COR-L47 (cell line): ENCODE measurements at places on chromosomes 13 and 19.

GRCh38 chr19:51441410-51442390 lies 16.6 kb downstream of the SIGLEC8 start:
- DNase-seq = no peak

DNA sequence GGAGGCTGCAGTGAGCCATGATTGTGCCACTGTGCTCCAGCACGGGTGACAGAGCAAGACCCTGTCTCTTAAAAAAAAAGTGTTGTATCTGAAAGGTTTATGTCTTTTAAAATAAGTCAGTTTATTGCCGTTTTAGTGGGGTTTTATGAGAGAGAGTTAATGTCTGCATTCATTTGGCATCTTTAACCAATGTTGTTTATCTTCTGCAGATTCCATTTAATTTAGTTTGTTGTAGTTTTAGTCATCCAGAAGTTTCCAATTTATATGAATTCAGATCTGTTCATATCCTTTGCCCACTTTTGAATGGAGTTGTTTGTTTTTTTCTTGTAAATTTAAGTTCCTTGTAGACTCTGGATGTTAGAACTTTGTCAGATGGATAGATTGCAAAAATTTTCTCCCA lies 36.7 kb upstream of the LPAR6 start:
- DNase-seq = no peak

- no peak for DNase-seq
These were observed 2.1 kb upstream of the PTBP1 start for GRCh38 chr19:795073-795611.

DNA sequence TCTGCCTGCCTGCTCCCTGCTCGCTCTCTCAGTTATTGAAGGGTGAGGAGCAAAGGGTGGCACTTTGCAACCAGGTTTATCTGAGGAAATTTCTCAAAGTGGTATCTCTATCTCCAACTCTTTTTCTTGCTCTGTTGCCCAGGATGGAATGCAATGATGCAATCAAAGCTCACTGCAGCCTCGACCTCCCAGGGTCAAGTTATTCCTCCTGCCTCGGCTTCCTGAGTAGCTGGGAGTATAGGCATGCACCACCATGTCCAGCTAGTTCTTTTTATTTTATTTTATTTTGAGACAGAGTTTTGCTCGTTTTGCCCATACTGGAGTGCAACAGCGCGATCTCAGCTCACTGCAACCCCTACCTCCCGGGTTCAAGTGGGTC lies 4.9 kb downstream of the ACTMAP start:
- no peak for DNase-seq

DNA sequence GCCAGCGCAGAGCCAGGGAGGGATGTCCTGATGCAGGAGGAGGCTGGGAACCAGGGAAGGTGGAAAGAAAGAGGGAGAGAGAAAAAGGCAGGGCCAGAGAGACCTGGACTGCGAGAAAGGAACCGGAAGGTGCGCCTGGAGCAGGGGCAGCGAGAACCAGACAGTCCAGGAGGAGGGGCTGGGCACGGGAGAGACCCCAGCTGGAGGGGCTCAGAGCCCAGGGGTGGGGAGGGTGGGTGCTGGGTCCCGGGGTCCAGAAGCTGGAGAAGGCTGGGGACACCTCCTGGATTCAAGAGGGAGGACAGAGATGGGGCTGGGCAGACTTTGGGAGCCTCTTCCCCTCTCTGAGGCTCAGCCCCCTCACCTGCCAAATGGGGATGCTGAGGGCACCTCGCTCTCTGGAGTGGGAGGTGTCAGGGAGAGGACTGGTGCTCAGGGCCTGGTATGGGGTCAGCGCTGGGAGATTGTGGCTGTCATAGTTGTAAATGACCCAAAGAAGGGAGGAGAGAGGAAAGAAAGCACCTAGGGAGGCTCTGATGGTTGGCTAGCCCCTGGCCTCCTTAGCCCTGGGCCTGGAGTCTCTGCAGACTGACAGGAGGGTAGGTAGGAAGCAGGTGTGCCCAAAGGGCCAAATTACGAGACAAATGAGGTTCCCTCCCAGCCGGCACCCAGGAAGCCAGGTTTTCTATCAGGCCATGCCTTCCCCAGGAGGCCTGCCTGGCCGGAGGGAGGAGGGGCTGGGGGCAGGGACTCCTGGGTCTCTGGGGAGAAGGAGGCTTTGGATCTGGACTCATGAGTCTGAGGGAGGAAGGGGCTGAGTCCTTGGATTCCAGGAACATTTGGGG lies 1.3 kb upstream of the SPACA6 start:
- DNase-seq = no peak

GRCh38 chr13:97301382-97302095 lies 79.4 kb downstream of the MBNL2 start:
- no peak for DNase-seq

GRCh38 chr19:29841209-29841558 lies 29.4 kb downstream of the CCNE1 start:
- DNase-seq = no peak
